ENCODE measurements at places on chromosomes 16 and 17.

- no peak for DNase-seq
These were observed 232.4 kb downstream of the CCDC182 start for GRCh38 chr17:57512691-57513090.

DNA sequence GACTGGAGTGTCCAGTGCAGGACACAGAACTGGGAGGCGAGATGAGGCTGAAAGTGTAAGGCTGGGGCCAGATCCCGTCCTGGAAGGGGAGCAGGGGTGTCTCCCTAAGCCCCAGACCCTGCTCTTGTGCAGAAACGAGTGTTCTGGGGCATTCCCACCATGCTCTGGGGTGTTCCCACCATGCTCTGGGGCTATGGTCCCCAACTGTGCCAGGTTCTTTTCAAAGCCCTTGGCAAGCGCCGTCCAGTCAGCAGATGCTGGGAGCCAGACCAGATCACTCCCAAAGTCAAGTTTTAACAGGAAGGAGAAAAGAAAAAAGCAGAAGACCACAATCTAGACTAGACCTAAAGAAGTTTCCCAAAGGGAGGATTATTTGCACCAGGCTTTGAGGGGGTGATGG, 2.5 kb downstream of the TAX1BP3 start:
- no peak for DNase-seq

- no peak for DNase-seq
These were observed 19.1 kb upstream of the HEXD start for GRCh38 chr17:82399041-82399441.

GRCh38 chr16:56634715-56635440, 2.4 kb downstream of the MT1M start:
- no peak for DNase-seq

DNA sequence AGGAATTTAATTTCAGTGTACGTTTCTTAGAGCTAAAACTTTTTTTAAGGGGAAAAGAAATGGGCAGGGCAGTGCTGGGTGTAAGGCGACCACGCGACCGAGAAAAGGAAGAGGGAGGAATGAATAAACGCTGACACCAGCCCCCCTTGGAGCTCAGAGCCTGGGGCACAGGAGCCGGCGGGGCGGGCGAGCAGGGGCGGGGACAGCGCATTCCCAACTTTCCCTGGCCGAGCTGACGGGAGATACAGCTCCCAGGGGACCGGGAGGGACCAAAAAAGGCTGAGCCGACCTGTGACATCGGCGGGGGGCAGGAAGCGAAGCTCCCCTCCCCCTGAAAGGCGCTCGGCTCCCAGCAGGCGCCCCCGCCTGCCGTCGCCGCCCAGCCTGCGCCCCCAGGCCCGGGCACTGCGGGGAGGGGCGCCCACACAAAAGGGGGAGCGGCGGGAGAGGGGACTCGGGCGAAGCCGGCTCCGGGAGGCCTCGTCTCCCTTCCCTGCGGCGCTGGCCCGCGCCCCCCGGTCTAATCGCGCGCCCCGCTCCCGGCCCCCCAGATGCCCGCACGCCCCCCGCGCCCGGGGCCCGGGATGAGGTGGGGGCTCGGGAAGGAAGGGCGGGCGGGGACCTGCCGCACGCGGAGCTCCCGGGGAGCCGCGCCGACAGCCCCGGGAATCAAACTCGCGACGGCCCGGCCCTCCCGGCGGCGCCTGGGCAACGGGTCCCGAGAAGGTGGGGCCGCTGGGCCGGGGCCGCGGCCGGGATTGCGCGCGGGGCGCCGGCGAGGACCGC, 622 bp downstream of the CUEDC1 start:
- DNase-seq: no peak

DNA sequence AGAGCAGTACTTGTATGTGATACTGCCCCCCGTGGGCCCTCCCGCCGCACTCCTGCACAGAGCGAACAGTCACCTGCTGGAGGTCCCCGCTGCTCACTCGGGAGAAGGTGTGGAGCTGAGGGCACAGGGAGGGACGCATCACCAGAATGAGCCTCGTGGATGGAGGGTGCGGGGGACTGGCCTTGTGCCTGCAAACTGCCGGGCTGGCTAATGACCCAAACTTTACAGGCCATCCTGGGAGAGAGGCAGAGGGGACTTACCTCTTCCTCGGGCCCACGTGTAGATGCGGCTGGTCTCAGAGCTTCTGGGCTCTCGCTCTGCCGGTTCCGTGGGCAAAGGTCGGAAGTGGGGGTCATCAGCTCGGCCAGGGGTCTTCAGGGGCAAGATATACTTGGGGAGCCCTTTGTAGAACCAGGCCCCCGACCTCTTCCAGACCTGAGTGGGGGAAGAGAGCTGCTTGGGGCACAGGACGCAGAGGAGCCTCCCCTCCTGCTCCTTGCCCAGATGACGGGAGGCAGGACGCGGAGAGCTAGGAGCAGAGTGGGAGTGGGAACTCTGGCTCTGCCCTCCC, 65.5 kb upstream of the DOC2B start:
- DNase-seq: no peak

DNA sequence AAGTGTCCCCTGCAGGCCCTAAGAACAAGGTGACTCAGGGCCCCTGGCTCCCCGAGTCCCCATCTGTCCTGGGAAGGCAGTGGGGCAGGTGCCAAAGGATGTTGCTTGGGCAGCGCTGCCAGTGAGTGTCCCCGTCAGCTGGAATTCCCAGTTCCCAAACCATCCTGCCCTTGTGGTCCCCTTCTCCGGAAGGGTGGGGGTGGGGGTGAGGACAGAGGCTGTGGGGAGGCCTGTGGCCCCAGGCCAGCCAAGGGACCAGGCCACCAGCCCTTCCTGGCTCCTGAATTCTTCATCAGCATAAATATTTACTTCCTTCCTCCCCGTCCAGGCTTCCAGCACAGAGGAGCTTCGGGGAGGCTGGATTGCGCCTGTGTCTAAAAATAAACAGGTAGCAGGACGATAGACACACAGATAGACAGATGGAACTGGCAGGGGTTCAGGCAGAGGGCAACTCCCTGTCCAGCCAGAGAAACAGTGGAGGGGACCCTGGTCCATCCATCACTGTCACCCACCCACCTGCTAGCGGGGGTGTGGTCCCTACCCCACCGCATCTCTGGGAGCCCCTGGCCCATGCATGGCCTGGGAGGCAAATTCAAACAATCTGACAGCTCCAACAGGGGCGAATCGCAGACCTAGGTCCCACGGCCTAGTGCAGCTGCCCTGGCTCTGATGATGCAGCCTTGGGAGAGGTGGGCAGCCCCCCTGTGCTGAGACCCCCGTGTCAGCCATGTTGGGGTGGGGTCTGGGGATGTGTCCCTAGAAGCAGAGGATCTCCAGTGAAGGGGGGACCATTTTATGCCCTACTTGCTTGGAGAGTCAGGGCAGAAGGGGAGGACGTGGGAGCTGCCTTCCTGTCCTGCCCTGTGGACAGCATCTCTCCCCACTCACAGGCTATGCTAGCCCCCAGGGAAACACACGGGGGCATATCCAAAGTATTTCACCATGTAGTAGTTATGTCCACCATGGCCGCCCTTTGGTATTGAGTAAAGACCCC, 13.2 kb downstream of the GLIS2 start:
- no peak for DNase-seq

- DNase-seq: no peak
These were observed 275.8 kb downstream of the FOXL1 start for GRCh38 chr16:86854058-86854621.

DNA sequence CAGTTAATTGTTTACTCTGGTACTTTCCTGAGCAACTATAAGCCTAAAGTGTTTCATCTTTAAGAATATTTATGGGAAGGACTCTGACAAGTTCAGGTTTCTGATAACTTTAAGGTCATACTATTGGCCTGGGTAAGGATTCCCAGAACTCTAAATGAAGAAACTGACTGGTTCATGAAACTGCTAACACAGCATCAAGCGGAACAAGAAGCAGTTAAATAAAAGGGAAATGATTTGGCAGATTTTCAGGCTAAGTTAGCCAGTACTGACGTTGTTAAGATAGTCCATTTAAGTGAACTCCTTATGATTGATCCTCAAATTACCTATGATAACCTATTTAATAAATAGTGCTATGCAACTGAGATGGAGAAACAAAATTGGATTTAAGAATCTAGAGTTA, 101.6 kb upstream of the CES5A start:
- DNase-seq: no peak

GRCh38 chr17:31132977-31133376, 38.2 kb downstream of the NF1 start:
- no peak for DNase-seq

DNA sequence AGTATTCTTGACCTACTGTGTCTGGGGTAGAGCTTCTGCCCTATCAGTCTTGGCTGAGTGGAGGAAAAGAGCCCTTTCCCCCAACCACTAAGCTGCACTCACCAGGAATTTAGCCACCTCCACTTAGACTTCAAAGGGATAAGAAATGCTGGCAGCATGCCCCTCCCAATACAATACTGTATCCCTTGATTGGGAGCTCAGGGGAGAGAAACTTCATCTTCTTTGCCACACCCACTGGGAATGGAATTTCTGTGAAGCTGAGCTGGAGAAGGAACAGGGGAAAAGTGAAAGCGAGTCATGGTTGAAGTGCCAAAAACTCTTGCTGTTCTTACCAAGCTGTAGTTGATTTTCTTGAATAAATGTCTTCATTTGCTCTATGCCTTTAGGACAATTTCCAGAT, 68.8 kb downstream of the CEP112 start:
- DNase-seq: no peak

GRCh38 chr16:25063865-25064264, 47.7 kb upstream of the LCMT1 start:
- peak; percentile 90 for DNase-seq

DNA sequence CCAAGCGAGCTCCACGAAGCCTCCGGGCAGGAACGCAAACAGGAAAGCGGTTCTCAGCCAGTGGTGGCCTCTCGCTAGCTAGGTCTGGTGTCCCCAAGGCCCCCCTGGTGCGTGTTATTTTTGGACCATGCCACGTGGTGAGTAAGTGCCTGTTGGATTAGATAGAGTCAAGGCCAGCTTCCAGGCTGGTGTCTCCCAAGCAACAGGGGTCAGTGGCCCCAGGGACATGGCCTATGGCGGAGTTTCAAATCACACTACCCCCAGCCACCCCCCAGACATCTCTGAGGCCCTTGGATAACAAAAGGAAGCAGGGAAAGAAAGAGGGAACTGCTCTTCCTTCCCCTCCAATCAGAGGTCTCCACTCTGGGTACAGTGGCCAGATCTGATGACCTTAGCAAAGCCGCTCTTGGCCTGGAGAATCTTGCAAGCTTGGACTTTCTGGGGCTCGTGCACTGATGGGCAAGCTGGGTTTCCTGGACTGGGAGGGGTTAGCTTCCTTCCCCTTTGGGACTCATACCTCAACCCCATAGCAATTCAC, 58.2 kb downstream of the MAF start:
- DNase-seq: no peak

DNA sequence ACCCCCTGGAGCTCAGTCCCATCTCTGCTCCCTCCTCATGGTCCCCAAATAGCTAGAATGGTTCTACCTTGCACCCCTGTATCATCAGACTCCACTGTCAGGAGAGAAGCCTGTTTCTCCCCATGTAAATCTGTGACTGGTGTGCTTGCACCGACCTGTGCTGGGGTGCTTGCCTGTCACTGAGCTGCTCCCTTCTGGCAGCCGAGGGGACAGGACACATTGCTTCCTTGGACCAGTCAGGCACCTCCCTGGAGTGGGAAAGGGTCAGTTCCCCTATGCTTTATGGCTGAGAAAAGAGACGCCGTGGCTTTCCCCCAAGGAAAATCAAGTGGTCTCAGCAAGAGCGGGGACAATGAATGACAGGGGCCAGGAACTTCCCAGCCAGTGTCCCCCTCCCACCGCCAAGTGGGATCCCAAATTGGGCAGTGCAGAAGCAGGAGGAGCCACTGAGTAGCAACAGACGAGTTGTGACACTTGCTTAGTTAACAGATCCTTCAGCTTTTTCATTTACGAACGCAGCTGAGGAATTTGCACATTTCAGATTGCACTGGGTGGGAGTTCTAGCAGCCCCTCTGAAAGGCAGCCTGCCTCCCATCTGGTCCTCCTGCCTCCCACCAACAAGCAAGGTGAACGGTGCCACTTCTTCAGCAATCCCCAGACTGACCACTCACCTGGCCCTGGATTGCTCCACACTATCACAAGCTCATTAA, 156.4 kb downstream of the KATNIP start:
- DNase-seq: no peak

DNA sequence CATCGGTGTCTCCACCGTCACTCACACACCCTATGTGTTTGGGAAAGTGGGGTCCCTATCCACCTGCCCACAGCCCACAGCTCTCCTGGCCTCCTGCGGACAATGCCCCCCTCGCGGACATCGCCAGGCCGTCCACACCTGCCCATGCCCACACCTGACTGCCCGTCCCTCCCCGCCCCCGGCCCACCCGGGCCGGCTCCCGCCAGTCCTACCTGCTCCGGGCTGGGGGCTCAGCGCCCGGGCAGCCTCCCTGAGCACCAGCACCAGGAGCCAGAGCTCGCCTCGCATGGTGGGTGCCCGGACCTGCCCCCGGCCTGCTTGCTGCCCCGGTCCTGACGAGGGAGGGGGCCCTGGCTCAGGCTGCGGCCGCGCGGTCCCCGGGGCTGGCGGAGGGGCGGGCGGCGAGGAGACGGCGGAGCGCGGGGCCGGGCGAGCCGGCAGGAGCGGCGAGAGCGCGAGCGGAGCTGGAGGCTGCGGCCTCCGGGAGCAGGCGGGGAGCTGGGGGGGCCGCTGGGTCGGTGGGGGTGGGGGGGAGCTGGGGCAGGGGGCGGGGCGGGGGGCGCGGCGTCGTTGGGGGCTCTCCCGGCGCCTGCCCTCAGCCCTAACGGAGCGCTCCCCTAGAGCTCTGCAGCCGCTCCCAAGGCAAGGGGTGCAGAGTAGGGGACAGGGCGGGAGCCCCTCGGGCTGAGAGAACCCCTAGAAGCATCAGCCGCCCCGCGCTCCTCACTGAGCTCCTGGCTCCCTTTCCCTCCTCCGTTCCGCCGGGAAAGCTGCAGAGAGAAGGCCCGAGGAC, at the start of gene PLXDC1:
Gene PLXDC1 (minus strand): TSS at position 488 of the 793 bp plus-strand sequence. CDS start 200 bp downstream, at position 288.
- DNase-seq: no peak

GRCh38 chr16:48560692-48561091, 49.3 kb downstream of the N4BP1 start:
- no peak for DNase-seq

GRCh38 chr17:79923974-79924638, 84.9 kb upstream of the CBX4 start:
- DNase-seq: no peak

Measured in brain microvascular endothelial cell (primary cell).